Retinal pigment epithelial cell (primary cell): ENCODE measurements at places on chromosomes 16 and 17.

DNA sequence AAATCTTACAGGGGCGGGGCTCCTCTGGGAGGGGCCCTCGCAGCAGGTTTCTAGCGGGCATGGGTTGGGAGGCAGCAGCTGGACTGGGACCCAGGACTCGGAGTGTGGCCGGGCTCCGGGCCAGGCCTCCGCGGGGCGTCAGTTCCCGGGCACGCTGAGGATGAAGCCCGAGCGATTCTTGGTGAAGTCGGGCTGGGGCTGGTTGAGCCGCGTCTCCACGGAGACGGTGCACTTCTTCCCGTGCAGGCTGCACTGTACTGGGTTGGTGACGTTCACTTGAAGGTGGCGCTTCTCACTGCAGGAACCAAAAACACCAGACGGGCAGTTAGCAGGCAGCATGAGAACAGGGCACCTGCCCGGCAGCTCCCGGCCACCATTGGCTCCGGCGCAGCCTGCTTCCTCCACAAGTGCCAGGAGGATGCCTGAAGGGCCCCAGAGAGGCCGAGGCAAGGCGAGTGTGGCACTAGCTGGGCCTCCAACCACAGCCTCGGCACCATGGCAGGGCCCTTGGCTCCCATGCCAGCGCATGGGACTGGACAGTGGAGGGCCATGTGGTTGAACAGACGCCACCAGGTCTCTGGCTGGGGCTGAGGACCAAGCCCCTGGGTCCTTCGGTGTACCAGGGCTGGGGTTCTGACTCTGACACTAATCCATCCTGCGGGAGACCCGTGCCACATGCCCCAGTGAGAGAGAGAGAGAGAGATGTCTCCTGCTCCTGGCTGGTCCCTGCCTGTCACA, 8.0 kb downstream of the CDK5R1 start:
- DNase-seq: no peak

GRCh38 chr16:15961571-15962090, 12.2 kb downstream of the ABCC1 start:
- no peak for DNase-seq

GRCh38 chr17:32588982-32589381, 102.2 kb downstream of the CDK5R1 start:
- no peak for DNase-seq

GRCh38 chr17:19237389-19238166, 412 bp downstream of the EPN2 start:
- DNase-seq: no peak

DNA sequence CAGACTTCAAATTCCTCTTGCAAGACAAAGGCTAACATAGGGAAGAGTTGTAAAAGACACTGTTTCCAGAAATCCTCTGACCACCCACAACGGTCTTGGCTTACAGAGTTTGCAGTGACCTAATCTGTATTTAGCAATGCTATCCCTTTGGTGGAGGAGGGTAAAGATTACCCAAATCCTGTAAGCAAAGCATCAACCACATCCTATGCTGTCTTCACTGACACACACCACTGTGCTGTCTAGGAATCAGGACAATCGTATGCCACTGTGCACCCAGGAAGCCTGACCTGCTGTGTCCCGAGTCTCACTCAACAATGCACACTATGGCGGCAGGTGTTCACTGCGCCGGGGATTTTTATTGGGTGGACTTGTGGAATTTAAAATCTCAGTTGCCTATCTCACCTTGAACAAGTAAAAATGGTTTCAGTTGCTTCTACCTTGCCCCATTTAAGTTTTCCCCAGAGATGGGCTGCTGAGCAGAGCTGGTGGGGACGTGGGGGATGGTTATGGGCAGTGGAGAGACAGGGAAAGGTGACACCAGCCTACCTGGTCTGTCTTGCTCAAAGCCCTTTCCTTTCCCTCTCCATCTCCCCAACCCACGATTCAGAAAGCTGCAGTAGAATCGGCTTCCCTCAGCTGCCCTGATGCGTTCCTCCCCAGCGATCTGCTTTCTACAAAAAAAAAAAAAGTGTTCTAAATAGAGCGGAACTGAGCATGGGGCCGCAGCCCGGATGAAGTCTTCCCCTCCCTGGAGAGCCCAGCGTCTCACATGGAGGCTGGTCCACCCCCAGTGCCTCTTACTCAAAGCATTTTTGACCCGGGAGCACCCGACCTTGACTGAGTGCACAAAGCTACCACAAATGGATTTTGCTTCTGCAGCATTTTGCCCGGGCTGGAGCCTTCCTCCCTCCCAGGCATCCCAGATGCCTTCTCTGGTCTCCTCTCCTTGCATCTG, 271.5 kb downstream of the SOX9 start:
- no peak for DNase-seq

- DNase-seq: no peak
Measured at GRCh38 chr17:38460082-38460715, 31.9 kb downstream of the ARHGAP23 start.

GRCh38 chr16:68382296-68382718, 66.0 kb downstream of the SMPD3 start:
- DNase-seq: no peak

GRCh38 chr17:11628374-11628773, 30.1 kb downstream of the DNAH9 start:
- no peak for DNase-seq

GRCh38 chr16:20675488-20676267, 21.8 kb downstream of the ACSM1 start:
- DNase-seq: no peak

- no peak for DNase-seq
Measured at GRCh38 chr17:35694906-35695305, 36.5 kb upstream of the RASL10B start.

- DNase-seq: no peak
Measured at GRCh38 chr17:51050291-51051033, 70.2 kb downstream of the SPAG9 start.

DNA sequence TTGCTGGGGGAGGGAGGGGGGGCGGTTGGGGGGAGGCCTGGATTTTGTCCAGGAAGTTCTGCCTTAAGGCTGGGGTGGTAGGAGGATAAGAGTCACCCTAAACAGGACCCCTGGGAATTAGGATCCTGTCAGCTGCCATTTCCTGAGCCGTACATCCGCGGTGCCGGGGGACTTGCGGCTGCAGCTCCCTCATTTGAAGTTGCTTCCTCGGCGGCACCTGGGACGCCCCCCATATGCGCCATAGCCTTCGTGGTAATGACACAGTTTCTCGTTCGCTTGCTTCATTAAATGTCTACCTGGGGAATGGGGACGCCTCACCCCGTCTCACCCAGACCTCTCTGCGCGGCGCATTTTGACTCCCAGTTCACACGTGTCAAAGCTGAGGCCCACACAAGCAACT, 55.1 kb upstream of the PABPN1L start:
- no peak for DNase-seq

DNA sequence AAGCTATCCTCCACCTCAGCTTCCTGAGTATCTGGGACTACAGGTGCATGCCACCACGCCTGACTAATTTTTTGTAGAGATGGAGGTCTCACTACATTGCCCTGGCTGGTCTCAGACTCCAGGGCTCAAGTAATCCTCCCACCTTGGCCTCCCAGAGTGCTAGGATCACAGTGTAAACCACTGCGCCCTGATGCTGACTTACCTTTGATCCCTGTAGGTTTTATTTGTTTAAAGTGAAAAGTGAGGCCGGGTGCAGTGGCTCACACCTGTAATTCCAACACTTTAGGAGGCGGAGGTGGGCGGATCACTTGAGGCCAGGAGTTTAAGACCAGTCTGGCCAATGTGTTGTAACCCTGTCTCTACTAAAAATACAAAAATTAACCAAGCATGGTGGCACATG, 8.7 kb downstream of the PSKH1 start:
- no peak for DNase-seq

GRCh38 chr16:58665200-58665599, 19.4 kb downstream of the SLC38A7 start:
- DNase-seq: no peak

DNA sequence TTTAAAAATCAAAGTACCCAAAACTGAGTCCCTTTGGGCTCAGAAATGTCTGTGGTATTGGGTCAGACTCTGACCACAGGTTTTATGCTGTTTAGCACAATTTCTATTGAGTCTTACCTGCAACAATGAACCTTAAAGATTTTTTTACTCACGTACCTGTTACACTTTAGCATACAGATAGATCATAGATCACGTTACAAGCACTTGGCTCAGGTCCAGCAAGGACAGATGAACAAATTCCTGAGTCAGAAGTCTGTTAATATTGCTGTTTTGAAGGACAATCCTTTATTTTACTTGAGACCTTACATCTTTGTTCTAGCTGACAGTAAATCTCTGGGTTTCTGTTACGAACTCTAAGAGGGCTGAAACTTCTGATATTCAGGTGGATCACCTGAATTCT, 12.8 kb downstream of the SLC7A6OS start:
- DNase-seq: no peak

DNA sequence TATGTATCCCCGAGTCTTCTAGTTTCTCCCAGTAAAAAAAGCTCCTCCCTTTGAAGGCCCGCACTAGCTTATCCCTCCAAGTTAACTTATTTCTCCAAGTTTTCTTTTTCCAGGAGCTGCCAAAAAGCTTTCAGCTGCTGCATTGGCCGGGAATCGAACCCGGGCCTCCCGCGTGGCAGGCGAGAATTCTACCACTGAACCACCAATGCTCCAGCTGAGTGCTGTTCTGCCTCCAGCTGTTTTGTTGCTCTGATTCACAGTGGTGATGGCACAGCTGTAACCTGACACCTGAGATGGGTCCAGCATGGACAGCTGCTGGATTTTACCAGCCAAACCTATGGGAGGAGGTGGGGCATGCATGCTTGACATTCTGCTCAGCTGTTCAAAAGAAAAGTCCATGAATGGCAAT, 22.1 kb downstream of the VAC14 start:
- no peak for DNase-seq

- DNase-seq: no peak
Measured at GRCh38 chr17:66255527-66255971, 26.3 kb upstream of the APOH start.

- no peak for DNase-seq
Measured at GRCh38 chr17:81418710-81419318, 23.6 kb downstream of the BAHCC1 start.

DNA sequence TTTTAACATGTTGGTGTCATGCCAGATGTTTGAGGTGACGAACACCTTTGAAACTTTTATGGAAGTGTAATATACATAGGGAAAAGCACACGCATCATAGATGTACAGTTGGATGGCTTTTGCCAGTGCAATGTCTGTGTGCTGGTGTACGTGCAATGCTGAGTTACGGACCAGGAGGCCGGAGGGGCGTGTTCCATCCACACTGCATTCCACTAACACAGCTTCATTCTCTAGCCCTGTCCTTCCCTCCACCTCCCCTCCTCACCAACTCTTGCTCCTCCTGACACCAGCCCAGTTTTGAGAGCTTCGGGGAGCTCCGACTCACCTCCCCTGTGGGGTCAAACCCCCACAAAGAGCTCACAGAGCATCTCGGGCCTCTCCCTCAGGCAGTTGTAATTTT, 358.8 kb downstream of the C16orf95 start:
- no peak for DNase-seq
